ENCODE measurements at places on chromosomes 7 and 10.
A peak's percentile ranks its signal among the peaks of the same experiment; 100 is the strongest.

DNA sequence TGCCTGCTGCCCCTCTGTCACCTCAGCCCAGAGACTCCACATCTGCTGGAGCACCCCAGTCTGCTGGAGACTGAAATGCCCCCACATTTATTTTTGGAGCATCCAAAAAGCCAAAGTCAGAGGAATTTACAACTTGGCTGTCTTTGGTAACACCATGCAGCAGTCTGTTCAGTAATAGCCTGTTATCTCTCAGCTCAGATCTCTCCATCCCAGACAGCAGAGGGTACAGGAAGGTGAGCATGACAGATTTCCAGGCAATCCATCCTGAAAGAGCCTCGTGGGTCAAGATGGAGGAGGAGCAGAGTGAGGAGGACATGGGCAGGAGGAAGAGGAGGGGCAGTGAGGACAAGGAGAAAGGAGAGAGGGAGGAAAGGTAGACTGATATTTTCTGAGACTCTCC is 55.9 kb downstream of the GRID1 start:
- H3K27ac ChIP-seq, result no peak overlapping the region
- H3K4me1 ChIP-seq, result no peaks in the 10 kb centered on the region
- no peak overlapping the region for H3K4me3 ChIP-seq
- DNase-seq, result no peak

DNA sequence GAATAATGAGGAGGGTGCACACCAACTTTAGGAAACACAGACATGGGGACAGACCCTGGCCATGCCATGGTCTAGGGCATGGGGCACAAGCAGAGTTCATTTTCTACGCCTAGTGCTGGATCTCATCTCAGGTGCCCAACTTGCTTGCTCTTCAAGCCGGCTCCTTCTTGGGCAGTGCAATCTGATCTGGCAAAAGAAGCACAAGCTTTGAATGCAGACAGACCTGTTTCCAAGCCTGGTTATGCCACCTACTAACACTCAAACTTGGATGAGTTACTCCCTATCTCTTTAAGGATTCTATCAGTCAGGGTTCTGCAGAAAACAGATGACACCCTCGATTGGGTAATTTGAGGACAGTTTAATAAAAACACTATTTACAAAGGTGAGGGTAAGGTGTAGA is 34.9 kb upstream of the WAPL start:
- no peaks in the 10 kb centered on the region for H3K36me3 ChIP-seq
- no peak overlapping the region for H3K4me3 ChIP-seq
- H3K4me1 ChIP-seq, result no peaks in the 10 kb centered on the region
- H3K27me3 ChIP-seq, result no peaks in the 10 kb centered on the region
- no peak overlapping the region for H3K27ac ChIP-seq

GRCh38 chr10:78736926-78737630 is 331.7 kb upstream of the ZMIZ1 start:
- no peak for DNase-seq
- no peaks in the 10 kb centered on the region for H3K27me3 ChIP-seq
- no peak overlapping the region for H3K4me3 ChIP-seq
- H3K36me3 ChIP-seq, result no peaks in the 10 kb centered on the region
- H3K4me1 ChIP-seq, result no peaks in the 10 kb centered on the region
- H3K27ac ChIP-seq, result no peak overlapping the region

DNA sequence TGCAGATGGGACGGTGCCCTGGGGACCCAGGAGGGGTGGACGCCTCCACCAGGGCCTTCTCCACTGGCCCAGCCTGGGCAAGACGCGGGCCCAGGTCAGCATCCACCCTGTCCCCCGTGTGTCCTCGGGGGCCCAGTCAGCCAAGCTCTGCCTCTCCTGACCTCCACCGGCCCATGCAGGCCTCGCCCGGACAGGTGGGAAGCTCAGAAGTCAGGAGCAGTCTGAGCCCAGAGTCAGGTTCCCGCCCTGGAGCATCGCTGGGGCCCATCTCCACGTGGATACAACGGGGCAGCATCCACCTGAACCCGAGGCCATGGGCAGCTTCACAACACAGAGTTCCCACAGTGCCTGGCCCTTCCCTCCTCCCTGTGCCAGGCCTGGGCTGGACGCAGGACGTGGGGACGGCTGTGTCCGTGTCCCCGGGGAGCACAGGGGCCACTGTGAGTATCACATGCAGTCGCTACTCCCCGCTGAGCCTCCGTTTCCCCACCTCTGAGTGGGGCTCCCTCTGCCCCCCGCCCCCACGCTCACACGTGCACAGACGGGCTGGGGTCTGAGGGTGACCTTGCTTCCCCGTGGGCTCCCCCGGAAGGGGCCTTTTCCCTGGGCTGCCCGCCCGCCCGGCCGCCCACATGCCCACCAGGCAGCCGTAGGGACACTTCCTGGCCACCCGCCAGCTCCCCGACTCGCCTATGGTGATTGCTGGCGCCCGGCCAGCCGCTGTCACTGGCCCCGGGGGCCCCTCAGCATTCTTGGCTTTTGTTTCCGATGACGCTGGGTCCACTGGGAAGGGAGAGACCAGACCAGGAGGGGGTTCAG is 64.3 kb downstream of the PDGFA start:
- no peaks in the 10 kb centered on the region for H3K27me3 ChIP-seq
- no peaks in the 10 kb centered on the region for H3K36me3 ChIP-seq
- no peak overlapping the region for H3K4me3 ChIP-seq
- no peak overlapping the region for H3K27ac ChIP-seq

- no peak overlapping the region for H3K27ac ChIP-seq
- H3K4me1 ChIP-seq, result no peaks in the 10 kb centered on the region
- no peak overlapping the region for H3K4me3 ChIP-seq
- DNase-seq, result no peak
- H3K27me3 ChIP-seq, result no peaks in the 10 kb centered on the region
These were observed 80.7 kb downstream of the FANK1 start for GRCh38 chr10:125976960-125977605.

- H3K4me3 ChIP-seq, result no peak overlapping the region
- no peaks in the 10 kb centered on the region for H3K36me3 ChIP-seq
- H3K4me1 ChIP-seq, result peaks cover 3% of the 10 kb centered on the region
- H3K27ac ChIP-seq, result no peak overlapping the region
- H3K27me3 ChIP-seq, result no peaks in the 10 kb centered on the region
These were observed 308.1 kb upstream of the ZMIZ1 start for GRCh38 chr10:78760463-78761310.

DNA sequence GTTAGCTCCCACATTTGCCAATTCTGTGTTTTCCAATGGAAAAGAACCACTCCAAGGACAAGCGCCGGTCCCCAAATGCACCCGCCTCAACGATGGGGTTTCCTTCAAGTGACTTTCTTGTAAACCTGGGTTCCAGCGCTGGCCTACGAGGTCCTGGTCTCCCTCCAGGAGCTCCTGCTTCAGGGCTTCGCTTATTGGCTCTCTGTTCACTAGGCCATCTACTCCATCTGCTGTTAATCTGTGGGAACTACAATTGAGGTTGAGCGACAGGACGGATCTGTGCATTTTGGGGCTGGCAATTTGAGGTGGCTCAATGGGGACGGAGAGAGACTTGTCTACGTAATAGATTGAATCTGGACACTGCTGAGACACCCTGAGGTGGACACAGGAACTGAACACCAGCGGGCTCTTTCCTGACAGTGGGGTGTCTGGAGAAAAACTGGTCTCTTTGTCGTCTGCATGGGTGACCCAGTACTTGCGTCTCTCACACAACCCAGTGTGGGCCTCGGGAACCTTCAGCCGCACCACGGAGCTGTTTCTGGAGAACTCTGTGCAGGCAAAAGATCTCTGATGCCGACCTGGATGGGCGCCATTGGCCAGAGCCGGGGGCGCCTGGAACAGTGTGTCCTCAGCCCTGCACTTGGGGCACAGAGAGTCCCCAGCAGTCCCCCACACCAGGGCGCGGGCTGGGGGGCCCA is 115.9 kb upstream of the ADAM12 start:
- peak; percentile 29 for DNase-seq
- no peaks in the 10 kb centered on the region for H3K36me3 ChIP-seq
- H3K4me1 ChIP-seq, result no peaks in the 10 kb centered on the region
- no peaks in the 10 kb centered on the region for H3K27me3 ChIP-seq
- no peak overlapping the region for H3K27ac ChIP-seq

DNA sequence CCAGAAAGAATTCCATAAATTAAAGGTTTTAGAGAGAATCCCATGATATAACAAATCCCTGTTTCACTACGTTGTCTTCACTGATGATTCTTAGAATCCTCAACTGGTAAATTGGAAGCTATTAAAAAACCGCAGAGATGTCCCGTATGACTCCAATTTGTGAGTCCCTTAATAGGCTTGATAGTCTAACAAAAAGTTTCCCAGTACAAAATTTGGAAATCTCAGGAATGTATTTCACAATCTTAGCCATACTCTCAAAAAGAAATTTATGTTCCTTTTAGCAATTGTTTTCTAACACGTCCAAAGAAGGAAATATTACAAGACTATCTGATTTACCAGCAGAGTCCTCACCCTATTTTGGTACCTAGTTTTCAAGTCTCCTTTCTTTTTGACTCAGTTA is 2.5 kb downstream of the TES start:
- DNase-seq, result no peak
- H3K36me3 ChIP-seq, result no peaks in the 10 kb centered on the region
- no peak overlapping the region for H3K4me3 ChIP-seq
- H3K4me1 ChIP-seq, result no peaks in the 10 kb centered on the region
- peak overlapping the region; percentile 6 for H3K27ac ChIP-seq

- H3K27me3 ChIP-seq, result no peaks in the 10 kb centered on the region
- H3K4me3 ChIP-seq, result no peak overlapping the region
- no peaks in the 10 kb centered on the region for H3K36me3 ChIP-seq
- no peak for DNase-seq
- no peak overlapping the region for H3K27ac ChIP-seq
These were observed 28.8 kb downstream of the VIPR2 start for GRCh38 chr7:159115601-159116501.

DNA sequence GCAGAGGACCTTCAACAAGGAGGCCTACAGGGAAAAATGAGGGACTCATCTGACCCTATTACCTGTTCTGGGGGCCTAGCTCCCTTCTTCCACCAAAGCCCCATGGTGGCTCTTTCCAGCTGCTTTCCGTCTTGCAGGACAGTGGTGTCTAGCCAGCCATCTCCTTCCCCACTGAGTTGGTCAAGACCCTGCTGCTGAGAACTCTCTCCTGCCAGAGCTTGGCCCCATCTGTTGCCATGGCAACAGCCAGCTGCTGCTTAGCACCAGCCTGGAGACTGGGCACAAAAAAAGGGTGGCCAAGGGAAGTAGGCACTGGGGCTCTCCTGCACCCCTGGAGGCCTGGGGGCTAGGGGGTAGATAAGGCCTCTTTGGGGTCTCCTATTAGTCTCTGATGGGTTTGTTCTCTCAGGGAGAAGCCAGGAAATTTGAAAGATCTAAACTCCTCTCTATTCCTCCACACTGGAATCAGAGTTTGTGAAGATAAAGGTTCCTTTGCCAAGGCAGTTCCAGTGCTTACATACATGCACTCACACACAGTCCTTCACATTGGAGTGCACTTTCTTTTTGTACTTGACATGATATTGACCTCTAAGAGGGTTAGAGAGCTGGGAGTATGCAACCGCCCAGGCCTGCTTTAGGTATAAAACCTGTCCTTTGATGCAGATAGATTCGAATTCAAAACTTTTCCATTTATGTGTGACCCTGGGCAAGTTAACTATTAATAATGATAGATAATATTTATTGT is 15.8 kb downstream of the TSPAN33 start:
- no peak overlapping the region for H3K4me3 ChIP-seq
- H3K27ac ChIP-seq, result no peak overlapping the region
- no peaks in the 10 kb centered on the region for H3K36me3 ChIP-seq
- H3K27me3 ChIP-seq, result no peaks in the 10 kb centered on the region
- no peak for DNase-seq

DNA sequence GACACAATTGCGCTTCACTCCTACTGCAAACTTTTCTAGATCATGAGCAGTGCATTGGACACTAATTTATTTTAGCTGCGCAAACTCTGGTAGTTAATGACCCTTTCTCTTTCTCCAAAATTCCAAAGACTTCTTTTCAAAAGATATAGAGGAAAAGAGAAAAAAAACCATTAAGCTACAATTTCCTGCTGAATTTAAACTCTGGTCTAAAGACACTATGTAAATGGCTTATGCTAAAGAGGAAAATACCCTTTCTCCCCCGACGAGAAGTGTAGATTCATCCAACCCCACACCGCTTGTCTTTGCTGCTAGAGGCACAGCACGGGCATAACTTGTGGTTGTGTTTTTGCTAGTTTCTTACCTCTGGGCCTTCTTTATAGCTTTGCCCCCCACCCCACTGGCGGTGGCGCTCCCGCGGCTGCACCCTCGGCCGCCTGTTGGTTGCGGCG is 84.1 kb downstream of the SNX10 start:
- H3K27me3 ChIP-seq, result no peaks in the 10 kb centered on the region
- peak overlapping the region; percentile 37 for H3K4me3 ChIP-seq
- no peak overlapping the region for H3K27ac ChIP-seq
- no peak for DNase-seq

GRCh38 chr7:142407939-142408570 is 150.2 kb upstream of the PRSS58 start:
- no peak overlapping the region for H3K27ac ChIP-seq
- no peaks in the 10 kb centered on the region for H3K36me3 ChIP-seq
- no peaks in the 10 kb centered on the region for H3K4me1 ChIP-seq
- no peak for DNase-seq

DNA sequence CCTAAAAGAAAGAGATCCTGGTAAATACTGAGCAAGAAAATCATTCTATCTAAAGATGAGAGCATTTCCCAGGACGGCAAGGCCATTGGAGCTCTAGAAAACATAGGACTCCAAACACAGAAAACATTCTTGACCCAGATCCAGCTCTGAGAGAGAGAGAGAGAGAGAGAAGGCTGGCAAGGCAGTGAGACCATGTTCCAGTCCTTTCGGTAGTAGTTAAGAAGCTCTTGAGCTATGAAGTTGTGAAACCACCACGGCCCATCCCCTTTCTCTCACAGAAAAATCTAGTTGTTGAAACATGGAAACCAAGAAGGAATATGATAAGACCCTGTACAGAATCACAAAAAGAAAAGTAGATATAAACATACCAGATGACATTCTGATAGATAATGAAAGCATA is 212.4 kb upstream of the NPSR1 start:
- no peak overlapping the region for H3K4me3 ChIP-seq
- DNase-seq, result no peak
- H3K36me3 ChIP-seq, result no peaks in the 10 kb centered on the region
- no peaks in the 10 kb centered on the region for H3K4me1 ChIP-seq
- H3K27me3 ChIP-seq, result no peaks in the 10 kb centered on the region
- H3K27ac ChIP-seq, result no peak overlapping the region

GRCh38 chr7:19491821-19492452 is 216.9 kb downstream of the POLR1F start:
- no peak overlapping the region for H3K4me3 ChIP-seq
- no peak for DNase-seq
- no peak overlapping the region for H3K27ac ChIP-seq
- H3K27me3 ChIP-seq, result no peaks in the 10 kb centered on the region

DNA sequence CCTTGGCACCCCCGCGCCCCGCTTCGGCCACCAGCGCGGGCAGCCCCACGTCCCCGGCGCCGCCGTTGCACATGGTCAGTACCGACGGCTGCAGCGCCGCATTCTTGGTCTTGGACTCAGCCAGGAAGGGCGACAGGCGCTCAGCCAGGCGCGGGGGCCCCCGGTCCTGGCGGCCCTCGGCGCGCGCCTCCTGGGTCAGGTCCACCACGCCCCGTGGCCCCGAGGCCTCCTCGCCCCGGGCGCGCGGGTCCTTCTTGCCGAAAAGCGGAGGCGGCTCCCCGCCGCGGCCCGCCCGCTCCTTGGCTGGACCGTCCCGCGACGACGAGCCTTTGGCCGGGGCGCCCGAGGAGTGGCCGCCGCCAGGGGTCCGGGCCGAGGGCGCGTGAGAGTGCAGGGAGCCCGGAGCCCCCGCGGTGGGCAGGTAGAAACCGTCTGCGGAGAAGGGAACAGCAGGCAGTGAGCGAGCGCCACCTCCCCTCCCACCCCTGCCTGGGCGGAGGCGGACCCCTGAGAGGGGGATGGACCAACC is 34.7 kb downstream of the TNRC18 start:
- no peaks in the 10 kb centered on the region for H3K27me3 ChIP-seq
- H3K4me1 ChIP-seq, result peaks cover 6% of the 10 kb centered on the region
- peaks cover 13% of the 10 kb centered on the region for H3K36me3 ChIP-seq
- H3K27ac ChIP-seq, result no peak overlapping the region
- no peak overlapping the region for H3K4me3 ChIP-seq
- DNase-seq, result no peak

Data from prostate gland (tissue), 2 donors.